ENCODE measurements at places on chromosomes 6 and 20.

DNA sequence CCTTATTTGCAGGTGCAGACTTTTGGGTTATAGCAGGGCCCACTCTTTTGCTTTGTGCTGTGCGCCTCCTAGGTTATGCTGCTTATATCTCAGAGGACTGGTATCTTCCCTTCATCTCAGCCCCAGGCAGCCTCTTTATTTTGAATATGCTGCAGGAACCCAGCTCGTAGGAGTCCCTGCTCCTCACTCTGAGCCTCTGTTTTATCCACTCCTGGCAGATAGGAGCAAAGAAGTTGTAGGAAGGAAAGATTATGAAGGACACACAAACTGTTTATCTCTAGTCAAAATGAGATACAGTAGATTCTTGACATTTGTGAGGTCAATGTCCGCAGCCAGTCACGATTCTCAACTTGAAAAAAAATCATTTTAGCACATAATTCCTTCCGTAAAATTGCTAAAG is 15.6 kb downstream of the L3MBTL3 start:
- no peak for DNase-seq

DNA sequence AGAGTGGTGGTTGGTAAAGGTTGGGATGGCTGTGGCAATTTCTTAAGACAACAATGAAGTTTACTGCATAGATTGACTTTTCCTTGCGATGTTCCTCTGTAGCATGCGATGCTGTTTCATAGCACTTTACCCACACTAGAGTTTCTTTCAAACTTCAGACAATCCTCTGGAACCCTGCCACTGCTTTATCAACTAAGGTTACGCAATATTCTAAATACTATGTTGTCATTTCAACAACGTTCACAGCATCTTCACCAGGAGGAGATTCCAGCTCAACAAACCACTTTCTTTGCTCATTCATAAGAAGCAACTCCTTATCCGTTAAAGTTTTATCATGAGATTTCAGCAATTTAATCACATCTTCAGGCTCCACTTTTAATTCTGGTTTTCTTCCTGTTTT is 161.2 kb upstream of the NRSN1 start:
- DNase-seq, result no peak

DNA sequence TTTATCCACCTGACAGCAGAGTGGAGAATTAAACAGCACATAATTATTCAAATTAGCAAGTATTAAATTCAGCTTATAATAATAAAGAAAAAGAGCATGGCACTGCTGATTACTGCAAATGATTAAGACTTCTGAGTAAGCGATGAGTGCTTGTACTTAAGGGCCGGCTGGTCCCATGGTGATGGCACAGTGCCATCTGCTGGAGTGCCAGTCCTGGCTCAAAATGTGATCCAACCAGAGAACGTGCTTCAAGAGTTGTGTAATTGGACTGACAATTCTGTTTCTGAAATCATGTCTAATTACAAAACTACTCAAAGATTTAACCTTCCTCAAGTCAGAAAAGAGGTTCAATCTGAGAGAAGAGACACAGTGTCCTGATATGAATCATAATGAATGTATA is 181.6 kb upstream of the RGS17 start:
- no peak for DNase-seq

GRCh38 chr6:110385458-110385863 is 27.3 kb upstream of the METTL24 start:
- DNase-seq, result no peak

- DNase-seq, result no peak
These were observed 916.5 kb downstream of the QKI start for GRCh38 chr6:164331026-164331425.

DNA sequence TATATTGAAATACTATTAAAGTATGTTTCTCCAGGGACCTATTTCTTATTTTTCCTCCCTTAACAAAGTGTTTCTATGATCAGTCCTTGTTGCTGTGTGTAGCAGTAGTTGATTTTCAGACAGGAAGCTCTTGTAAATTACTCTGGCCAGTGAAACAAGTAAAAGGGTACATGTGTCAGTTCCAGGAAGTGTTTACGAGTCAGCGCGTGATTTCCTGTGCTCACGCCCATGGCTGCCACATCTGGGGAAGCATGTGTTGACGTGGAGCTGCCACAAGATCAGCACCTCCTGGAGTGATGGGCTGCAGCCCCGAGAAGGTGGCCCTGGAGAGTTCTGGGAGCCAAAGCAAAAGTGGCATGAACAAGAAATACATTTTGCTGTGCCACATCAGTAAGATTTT is 38.6 kb upstream of the GGTLC1 start:
- no peak for DNase-seq

- no peak for DNase-seq
These were observed 149.7 kb upstream of the SGK1 start for GRCh38 chr6:134467620-134468019.

GRCh38 chr6:106751501-106752252 is 122.3 kb downstream of the QRSL1 start:
- no peak for DNase-seq

DNA sequence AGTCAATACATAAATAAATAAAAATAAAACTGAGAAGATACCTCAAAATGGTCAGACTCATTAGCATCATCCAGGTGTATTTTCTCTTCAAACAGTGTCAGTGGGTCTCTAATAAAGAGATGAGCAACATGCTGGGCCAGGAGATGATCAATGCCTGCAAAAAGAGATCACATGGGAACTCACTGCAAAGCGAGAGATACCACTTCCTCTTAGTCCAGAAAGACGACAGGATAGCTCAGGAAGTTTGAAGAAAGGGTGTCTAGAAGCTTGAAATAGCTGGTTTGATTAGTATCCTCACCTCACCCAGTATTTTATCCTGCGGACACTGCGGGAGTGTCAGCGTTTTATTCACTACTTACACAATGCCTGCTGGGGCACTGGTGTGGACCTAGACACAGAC is 38.0 kb downstream of the GCLC start:
- DNase-seq, result no peak

- DNase-seq, result no peak
These were observed 9.1 kb downstream of the HIVEP2 start for GRCh38 chr6:142935553-142936517.

DNA sequence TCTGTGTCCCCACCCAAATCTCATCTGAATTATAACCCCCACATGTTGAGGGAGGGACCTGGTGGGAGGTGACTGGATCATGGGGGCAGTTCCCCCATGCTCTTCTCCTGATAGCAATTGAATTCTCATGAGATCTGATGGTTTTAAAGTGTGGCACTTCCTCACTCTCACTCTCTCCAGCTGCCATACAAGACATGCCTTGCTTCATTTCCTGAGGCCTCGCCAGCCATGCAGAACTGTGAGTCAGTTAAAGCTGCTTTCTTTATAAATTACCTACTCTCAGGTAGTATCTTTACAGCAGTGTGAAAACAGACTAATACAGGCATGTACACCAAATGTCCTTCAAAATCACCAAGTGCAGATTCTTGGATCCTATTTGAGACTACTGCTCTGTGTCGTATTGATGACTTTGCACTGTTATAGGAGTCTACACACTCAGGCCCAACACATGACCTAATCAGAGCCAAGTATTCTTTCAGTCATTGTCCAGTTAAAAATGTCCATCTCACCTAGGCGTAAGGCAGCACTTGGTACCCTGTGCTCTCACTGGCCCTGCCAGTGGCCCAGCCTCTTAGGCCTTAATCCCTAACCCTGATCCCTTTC is 52.8 kb upstream of the UST start:
- DNase-seq, result no peak

DNA sequence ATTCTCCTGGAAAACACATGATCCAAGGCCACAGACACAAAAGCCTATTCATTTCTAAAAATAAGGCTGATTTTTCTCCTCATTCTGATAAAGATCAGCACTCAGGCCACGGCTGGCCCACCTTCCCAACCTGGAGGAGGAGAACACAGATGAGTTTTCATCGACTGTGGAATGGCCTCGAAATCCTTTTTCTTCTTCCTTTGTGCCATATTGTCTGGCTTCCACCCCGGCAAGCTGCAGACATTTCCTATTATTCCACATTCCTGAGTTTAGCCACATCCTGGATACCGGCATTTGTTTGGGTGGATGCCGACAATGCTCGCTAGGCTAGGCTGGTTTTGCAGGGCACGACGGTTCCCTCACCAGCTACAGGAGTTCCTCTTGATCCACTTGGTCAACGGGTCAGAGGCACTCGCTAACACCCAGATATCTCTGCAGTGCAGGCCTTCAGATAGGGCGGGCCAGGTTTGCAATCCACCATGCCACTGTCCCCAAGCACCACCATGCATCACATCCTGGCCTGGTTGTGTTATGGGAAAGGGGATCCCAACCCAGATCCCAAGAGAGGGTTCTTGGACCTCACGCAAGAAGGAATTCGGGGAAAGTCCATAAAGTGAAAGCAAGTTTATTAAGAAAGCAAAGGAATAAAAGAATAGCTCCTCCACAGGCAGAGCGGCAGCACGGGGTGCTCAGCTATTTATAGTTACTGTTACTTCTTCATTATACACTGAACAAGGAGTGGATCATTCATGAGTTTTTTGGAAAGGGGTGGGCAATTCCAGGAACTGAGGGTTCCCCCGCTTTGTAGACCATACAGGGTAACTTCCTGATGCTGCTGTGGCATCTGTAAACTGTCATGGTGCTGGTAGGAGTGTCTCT is 4.2 kb upstream of the CTSZ start:
- no peak for DNase-seq

DNA sequence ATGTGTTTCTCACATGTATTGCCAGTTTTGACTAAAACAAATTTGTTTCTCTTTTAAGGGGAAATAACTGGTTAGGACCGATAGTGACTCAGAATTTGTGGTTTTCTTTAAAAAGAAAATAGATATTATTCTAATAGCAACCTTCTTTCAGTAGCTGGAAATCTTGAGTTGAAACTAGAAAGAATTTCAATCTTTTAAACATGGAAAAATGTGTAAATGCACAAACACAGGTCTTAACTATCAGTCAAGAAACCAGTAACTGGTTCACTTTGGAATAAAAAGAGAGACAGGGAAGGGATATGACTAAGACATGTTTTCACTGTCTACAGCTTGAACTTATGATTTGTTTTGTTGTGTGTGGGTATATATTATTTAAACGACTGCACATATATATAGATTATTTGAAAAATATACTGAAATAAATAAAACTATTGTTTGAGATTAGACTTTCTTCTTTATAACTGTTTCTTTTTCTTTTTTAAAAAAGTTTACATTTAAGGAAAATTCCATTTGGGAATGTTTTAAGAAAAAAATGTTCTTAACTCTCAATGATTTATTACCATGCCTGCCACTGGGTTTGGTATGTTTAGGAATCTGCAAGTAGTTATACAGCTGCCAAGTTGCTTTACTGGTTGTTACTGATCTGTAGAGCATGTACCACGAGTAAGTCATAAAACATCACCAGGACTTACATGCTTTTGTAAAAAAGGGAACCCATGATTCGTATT is 753.3 kb upstream of the MARCKS start:
- no peak for DNase-seq

- no peak for DNase-seq
These were observed 136.1 kb upstream of the CDYL start for GRCh38 chr6:4640139-4640538.

- DNase-seq, result no peak
These were observed 26.4 kb upstream of the PXDC1 start for GRCh38 chr6:3777730-3778461.

GRCh38 chr6:120871416-120872261 is 462.6 kb downstream of the TBC1D32 start:
- no peak for DNase-seq

DNA sequence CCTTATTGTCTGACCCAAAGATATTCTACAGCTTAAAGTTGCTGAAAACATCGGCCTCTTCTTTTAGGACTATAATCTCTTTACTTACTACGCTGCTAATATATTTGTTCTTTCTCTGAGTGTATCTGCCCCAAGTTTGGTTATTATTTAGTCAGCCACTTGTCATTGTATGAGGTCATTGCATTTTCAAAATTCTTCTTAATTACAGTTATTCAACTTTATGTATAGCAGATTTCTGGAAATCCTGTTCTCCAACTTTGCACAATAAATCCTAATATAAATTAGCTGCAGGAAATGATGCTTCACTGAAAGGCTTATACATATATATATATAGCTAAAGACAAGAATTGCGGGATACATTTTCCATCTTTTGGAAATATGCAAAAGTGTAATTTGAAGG is 88.5 kb upstream of the HIVEP1 start:
- no peak for DNase-seq

DNA sequence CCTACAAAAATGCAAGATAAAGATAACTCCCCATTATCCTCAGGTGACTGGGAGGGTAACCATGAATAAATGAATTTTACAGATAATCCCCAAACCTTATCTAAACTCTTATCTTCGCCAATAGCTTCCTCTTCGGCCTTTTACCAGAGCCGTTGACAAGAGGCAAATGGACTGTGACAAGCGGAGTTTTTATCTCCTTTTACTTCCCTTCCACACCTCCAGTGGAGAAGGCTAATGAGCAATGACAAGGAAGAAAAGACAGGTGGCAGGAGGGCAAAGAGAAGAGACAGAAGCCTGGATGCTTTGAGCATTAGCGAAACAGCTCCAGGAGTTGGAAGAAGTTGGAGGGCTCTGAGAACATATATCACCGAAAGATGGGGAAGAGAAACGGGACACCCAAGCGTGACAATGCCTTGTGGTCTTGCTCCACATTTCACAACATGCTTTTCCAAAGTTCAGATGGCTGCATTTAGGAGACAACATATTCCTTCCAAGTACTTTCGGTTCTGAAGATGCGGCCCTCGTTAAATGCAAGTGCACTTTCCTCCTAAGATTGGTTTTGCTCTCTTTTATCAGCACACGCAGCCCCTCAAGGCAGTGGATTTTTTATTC is 69.2 kb downstream of the PRDM1 start:
- DNase-seq, result no peak

DNA sequence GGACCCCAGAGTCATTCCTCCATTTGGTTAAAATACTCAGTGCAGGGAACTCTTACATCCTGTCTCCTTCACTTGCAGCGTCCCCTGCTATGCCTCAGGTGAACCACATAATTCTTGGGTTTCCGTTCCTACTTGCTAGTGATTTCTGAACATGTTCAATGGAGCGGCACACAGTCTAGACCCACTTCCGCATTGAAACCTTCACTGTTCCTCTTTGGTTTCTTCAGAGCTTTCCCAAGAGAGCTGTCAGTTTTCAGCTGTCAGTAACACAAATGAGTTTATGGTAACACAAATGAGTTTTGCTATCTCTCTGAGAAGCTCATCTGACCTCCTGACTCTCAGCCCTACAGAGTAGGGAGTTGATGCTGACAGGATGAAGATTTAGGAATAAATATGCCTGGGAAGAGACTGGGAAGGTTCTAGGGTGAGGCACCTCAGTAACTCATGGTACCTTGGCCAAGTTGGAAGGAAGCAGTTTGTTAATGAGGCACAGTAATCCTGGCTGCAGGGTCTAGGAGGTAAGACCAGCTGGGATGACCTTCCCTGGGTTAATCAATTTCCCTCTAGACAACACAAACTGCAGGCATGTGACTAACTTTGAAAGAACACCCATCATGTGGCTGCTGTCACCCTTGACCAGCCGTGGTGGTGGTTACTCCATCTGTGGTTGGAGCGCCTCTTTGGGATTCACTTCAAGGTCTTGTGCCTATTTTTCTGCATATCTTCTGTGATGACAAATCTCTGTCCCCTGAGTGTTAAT is 5.4 kb downstream of the SYS1 start:
- DNase-seq, result peak; percentile 67

Measured in GM12891 (cell line).